ENCODE measurements at places on chromosomes 11 and 22.

DNA sequence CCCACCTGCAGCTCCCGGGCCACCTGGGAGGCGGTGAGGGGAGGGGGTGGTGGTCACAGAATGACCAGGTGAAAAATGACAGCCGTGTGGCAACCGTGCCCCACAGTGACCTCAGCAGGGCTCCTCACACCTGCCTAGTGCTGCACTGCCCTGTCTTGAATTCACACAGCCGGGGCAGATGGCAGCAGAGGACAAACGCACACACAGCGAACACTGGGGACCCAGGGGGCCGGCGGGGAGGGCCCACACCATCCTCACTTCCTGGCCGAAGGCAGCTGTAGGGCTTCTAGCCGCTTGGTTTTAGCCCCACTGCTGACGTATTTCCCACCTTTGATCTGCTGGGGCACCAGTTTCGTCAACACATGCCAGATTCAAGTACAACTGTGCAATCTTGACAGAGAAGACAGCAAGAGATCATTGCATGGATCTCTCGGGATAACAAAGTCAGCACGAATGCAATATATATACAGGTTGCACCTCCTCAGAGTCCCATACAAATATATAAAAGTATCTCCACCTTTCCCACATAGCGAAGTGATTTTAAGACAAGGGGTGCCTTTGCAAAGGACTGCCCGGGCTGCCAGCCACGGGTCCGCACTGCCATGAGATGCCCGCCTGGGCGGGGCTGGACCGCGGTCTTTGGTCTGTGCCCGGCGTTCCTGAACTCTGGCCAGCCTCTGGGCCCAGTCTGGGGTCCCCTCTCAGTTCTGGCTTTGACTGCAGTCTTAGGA is 26.9 kb downstream of the TRMU start:
- DNase-seq = no peak

GRCh38 chr11:96158126-96158525 is 184.9 kb downstream of the MAML2 start:
- no peak for DNase-seq

DNA sequence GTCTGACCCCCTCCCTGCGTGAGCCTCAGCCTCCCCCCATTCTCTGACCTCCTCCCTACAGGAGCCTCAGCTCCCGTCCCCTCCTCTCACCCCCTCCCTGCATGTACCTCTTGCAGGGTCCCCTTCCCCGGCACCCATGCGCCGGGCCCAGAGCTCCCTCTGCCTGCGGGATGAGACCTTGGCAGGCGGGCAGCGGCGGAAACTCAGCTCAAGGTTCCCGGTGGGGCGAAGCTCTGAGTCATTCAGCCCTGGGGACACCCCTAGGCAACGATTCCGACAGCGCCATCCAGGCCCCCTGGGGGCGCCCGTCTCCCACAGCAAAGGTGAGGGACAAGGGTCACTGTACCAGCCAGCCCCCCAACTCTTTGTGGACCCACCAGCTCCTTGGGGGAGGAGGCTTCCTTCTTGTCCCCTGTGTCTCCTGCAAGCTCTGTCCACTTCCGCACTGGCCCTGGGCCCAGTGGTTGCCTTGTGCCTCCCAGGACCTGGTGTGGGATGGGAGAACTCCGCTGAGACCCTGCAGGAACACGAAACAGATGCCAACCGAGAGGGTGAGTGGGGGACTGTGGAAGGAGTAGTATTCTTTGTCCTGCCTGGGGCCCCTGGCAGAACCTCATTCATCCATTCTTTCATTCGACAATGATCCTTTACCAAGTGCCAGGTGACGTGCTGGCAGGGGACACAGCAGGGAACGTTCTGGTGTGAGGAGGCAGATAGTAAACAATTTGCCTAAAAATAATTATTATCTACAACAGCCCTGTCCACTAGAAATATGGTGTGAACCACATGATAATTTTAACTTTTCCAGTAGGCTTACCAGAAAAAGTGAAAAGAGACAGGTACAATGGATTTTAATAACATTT is 3.7 kb upstream of the RPS6KA4 start:
- DNase-seq = no peak

DNA sequence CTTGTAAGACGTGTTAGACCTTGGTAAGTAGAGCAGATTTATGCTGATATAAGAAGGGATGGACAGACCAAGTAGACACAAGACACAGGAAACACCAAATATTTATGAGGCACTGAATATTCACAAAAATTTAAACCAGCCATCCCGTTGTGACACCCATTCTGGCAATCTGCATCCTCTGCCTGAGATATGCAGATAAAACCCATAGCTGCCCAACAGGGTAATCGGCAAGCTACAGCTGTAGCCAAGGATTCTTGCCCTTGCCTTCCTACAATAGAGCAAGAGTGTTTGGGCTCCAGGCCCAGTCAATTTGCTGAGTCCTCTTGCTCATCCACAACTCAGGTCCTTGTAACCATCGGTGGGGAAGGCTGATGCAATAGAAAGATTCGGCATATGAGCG is 18.5 kb upstream of the MPZL2 start:
- no peak for DNase-seq

GRCh38 chr11:86502137-86502642 is 127.5 kb downstream of the CCDC81 start:
- no peak for DNase-seq

- no peak for DNase-seq
These were observed 4.7 kb upstream of the DGAT2 start for GRCh38 chr11:75763846-75764245.

GRCh38 chr22:28918550-28919271 is 35.3 kb downstream of the ZNRF3 start:
- DNase-seq = no peak

GRCh38 chr11:68727783-68728182 is 23.5 kb downstream of the TESMIN start:
- DNase-seq = no peak

DNA sequence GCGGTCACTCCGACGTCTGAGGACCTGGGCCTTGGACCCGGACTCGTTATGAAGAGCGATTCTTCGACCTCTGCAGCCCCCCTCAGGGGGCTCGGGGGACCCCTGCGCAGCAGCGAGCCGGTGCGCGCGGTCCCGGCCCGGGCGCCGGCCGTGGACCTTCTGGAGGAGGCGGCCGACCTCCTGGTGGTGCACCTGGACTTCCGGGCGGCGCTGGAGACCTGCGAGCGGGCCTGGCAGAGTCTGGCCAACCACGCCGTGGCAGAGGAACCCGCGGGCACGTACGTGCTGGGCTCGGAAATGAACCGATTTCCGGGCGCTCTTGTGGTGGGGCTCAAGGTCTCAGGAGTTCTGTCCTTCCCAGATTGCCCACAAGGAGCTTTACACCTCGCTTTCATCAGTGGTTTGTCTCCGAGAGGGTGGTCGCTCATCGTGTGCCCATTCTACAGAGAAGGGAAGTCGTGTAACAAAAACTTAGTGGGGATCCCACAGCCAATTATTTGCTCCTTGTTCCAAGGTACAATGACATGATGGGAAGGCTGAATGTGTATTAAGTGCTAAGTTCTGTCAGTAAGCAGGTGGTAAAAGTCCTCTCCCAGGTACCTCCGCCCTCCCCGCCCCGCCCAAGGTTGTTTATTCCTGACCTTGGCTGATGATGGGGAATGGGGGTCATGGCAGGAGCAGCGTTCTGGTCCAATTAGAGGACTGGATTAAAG is 695 bp downstream of the PEX26 start:
- DNase-seq = no peak

GRCh38 chr11:112343368-112344039 is 82.8 kb upstream of the PLET1 start:
- DNase-seq = no peak

- no peak for DNase-seq
These were observed 10.9 kb downstream of the HOATZ start for GRCh38 chr11:111525456-111525855.

GRCh38 chr11:65226103-65226442 is 35.7 kb upstream of the POLA2 start:
- no peak for DNase-seq

GRCh38 chr11:110710628-110711381 is 1.4 kb downstream of the ARHGAP20 start:
- no peak for DNase-seq

DNA sequence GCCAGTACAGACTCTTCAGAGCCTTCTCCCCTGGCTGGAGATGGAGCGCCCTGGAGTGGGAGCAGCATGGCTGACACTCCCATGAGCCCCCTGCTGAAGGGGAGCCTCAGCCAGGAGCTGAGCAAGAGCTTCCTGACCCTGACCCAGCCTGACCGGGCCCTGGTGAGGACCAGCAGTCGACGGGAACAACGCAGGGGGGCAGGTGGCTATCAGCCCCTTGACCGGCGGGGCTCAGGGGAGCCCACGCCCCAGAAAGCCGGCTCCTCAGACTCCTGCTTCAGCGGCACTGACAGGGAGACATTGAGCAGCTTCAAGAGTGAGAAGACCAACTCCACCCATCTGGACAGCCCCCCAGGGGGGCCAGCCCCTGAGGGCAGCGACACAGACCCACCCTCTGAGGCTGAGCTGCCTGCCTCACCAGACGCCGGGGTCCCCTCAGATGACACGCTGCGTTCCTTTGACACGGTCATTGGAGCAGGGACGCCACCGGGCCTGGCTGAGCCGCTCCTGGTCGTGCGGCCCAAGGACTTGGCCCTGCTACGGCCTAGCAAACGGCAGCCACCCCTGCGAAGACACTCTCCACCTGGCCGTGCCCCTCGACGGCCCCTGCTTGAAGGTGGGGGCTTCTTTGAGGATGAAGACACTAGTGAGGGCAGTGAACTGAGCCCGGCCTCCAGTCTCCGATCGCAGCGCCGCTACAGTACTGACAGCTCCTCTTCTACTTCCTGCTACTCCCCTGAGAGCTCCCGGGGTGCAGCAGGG is 2.6 kb downstream of the PCNX3 start:
- no peak for DNase-seq

DNA sequence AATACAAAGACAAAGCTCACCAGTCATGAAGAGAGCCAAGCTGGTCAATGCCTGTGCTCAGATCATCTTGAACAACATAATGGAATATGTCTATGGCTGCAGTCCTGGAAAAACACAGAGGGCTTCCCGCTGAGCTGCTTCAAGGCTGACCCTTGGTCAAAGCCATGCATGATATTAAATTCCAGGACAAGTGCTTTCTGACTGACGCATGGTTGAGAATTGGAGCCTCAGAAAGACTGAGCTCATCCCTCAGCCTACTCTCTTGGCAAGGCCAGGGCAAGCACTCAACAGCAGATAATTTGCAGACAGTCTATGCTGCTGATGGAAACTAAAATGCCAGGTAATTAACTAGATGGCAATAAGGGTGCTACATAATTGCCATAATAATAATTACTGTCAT is 89.2 kb downstream of the GALNT18 start:
- no peak for DNase-seq

- no peak for DNase-seq
These were observed 24.0 kb upstream of the RIC3 start for GRCh38 chr11:8192896-8193209.

DNA sequence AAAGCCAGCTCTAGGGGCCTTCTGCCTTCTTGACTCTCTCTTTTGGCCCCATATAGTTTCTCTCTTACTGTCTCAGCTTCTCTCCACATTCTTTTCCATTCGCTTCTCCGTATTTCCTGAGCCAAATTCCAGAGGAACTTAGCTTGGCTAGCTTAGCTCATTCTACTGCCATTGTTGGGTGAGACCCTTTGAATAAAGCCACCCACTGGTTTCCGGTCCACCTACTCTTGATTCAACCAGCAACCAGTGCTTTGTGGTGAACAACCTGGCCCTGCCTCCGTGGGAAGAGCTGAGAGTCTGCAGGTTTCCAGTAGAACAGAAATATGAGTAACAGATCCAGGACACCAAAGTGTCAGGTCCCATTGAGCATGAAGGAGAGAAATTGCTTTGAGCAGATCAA is 81.3 kb upstream of the ARHGAP20 start:
- no peak for DNase-seq

GRCh38 chr11:119511614-119512306 is 88.8 kb upstream of the THY1 start:
- DNase-seq = no peak
